Stimulated activated CD4-positive, alpha-beta T cell treated with anti-CD3 and anti-CD28 coated beads, Interleukin-4, amount 100 ng/mL, for 4 hours (primary cell): ENCODE measurements at places on chromosomes 7 and 10.

DNA sequence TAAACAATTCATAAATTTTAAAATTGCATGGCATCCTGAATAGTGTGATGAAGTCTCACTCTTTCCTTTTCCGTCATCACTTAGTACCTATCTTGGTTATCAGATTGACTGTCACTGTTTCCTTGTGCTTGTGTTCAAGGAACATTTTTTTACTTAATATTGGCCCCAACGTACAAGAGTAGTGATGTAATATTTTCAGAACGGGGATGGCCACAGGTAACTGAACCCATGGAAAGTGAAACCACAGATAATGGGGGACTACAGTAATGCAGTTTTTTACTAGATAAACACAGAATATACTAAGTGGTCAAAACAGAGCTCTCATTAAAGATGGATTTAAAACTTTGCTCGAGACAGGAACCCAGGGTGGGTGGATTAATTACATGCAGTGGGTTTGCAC, 85.4 kb downstream of the MACC1 start:
- no peak for DNase-seq

DNA sequence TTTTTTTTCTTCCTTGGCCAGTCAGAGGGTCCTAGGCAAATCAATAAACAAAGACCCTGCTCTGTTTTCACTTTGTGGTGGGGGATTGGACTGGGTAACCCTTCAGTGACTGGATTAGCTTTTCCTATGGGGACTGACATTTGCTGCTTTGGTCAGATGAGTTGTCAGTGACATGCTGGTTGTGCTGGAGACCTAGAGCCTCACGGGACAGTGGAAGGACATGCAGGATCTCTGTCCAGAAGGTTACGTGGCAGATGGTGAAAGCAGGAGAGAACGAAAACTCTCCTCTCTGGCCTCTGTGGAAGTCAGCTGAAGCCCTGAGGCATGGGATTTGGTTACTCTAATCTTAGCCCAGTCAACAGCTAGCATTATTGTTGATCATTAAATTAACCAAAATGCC, 90.0 kb upstream of the BMPER start:
- no peak for DNase-seq

DNA sequence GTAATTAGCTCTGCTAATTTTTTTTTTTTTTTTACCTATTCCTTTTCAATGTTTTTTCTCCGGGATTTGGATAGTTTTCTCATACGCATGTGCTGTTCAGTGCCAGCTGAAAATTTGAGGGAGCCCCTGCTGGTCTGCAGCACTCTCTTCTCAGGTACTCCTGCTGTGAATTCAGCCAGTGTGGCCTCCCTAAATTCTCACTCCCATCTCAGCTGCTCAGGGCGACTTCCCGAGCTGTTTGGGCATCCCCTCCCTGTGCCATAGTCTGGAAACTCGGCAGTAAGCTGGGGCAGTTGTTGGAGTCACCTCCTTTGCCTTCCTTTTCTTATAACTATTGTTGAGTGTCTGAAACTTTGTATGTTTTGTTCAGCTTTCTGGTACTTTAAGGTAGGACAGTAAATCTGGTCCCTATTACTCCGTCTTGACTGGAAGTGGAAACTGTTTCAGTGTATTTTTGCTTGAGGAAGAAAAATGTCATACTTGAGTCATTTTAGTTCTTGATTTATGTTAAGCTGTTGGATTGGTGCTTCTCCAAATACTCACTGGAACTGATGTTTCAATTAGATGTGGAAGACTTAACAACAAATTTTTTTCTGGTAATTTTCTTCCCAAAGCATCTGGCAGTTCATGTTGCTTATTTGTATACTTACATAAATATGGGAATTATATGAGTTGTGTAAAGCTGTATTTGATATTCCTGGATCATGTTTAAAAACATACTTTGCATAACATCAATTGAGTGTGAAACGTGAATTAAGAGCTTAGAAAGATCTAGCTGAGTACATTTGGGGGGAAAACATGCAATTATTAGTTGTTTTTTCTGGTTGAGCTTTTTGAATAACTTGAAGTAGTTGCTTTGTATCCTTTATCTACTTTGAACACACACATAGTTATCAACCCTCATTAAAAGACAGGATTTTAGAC, 33.7 kb downstream of the MINPP1 start:
- no peak for DNase-seq

DNA sequence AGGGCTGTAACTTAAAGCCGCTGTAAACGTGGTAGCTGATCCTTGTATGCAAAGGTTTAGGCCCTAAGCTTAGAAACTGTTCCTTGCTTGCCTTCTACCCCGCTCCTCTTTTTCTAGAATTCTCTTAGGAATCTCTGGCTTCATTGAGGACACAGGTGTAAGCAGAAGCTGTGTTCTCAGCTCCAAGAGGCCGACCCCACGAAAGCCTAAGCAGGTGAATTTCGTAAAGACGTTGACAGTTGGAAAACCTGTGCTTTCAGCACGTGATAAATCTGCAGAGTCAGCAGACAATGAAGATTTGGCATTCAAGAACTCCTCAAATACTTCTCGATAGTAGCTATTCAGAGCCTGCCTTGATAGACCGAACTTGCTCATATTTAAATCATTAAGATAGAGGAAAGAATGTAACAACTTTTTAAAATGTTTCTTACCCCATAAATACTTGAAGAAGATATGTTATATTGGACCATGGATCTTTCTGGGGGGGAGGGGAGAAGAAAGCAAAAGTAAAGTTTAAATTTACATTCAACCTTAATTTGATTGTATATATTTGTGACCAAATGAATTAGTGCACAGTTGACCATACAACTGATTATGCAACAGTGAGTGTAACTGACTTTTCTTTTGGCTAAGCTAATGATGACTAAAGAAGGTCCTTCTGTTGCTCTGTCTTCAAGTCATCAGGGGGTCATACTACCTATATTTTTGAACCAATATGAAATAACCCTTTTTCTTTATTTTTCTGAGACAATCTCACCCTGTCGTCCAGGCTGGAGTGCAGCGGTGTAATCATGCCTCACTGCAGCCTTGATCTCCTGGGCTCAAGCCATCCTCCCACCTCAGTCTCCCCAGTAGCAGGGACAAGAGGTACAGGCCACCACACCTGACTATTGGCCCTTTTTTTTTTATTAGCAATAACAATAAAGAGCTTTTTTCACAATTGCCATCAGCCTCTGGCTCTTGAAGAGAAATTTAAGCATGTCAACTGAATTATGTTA, 1.2 kb upstream of the GDI2 start:
- peak; percentile 8 for DNase-seq

DNA sequence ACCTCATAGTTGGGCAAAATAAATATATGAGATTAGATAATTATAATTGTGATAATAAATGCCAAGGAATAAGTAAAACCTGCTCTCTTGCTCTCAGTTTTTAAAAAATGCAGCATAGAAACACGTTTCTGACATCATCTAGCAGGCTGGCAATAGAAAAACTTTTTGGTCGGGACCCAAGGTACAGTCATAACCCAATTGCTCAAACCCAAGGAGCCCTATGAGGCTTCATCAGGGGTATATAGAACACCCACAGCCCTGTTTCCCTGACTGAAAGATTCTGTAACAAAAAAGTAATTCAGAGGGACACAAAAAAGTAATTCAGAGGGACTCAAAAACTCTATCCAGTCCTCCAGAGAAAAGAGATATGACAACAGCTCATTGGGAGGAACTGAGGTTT, 3.8 kb downstream of the PDE1C start:
- DNase-seq = no peak

DNA sequence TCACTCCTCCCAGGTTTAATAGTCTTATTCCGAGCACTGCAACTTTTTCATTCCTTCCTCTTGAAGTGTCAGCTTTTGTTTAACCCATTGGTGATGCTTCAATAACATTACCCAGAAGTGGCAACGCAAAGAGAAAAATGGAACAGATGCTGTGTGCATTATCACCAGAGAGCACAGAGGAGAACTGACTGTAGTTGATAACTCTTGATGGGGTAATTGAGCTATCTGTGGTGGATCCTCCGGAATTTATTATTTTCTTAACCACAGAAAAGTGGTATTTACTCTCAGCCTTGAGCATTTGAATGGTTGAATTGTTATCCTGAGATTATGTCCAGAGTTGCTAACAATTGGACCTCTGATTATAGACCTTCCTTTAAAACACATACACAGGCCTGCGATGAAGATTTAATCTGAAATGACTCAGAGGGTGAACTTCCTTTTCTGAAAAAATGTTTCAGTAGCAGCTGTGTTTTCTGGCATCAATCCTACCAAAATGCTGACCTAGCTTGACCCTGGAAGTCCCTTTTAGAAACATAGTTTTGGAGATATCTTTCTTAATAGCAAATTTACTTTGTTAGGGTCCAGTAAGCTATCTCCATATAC, 1584.4 kb upstream of the LRRTM3 start:
- no peak for DNase-seq

DNA sequence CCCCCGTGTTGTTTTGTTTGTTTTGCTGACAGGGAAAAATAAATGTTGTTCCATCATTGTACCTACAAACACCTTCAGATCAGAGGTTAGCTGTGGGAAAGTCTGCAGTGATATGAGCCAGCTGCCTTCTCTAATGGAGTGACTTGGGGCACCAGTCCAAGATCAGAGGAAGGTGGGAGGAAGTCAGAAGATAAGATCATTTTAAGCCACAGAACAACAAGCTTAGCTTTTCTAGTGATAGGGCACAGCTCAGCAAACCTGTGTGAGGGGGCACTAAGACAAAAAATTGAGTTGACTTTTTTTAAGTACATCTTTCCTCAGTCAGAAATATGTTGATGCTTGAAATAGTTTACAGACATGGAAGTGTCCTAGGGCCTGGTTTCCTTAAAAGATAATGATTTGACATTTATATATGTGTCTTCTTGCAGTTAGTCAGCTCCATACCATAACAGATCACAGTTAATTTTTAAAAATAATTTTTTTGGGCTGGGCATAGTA, 240.3 kb upstream of the KAT6B start:
- DNase-seq = peak; percentile 51

- DNase-seq = no peak
Measured at GRCh38 chr7:117827862-117828261, 45.4 kb downstream of the CTTNBP2 start.

GRCh38 chr10:132939957-132940790, 2.2 kb downstream of the CFAP46 start:
- DNase-seq = no peak

DNA sequence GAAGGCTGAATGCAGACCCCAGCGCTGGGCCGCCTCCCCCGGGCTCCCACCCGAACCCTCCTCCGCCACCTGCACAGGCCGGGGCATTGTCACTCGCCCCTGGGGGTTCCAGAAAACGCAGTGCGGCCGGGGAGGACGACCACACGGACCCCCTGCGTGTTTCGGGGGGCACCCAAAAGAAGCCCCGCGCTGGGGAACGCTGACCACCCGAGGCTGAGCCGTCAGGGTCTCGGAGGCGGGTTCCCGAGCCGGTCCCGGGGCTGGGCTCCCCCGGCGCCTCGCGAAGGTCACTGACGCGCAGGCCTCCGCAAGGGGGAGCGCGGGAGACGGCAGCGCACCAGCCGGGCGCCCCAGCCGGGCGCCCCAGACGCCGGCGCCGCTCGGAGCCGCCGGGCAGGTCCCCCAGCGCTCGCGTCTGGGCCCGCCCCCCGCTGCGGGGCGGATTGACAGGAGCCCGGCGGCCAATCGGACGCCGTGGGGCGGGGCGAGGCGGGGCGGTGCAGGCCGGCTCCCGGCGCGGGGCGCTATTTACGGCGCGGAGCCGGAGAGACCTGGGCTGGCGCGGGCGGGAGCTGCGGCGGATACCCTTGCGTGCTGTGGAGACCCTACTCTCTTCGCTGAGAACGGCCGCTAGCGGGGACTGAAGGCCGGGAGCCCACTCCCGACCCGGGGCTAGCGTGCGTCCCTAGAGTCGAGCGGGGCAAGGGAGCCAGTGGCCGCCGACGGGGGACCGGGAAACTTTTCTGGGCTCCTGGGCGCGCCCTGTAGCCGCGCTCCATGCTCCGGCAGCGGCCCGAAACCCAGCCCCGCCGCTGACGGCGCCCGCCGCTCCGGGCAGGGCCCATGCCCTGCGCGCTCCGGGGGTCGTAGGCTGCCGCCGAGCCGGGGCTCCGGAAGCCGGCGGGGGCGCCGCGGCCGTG, at the start of gene BAMBI:
Gene BAMBI (plus strand): TSS at position 554 of the 920 bp plus-strand sequence. CDS start 377 bp downstream, outside the sequence.
- peak; percentile 88 for DNase-seq

- DNase-seq = no peak
Measured at GRCh38 chr10:78832281-78832680, 236.5 kb upstream of the ZMIZ1 start.

GRCh38 chr10:67612577-67613537, 83.1 kb downstream of the CTNNA3 start:
- DNase-seq = no peak
